ENCODE measurements at places on chromosomes 4 and X.

DNA sequence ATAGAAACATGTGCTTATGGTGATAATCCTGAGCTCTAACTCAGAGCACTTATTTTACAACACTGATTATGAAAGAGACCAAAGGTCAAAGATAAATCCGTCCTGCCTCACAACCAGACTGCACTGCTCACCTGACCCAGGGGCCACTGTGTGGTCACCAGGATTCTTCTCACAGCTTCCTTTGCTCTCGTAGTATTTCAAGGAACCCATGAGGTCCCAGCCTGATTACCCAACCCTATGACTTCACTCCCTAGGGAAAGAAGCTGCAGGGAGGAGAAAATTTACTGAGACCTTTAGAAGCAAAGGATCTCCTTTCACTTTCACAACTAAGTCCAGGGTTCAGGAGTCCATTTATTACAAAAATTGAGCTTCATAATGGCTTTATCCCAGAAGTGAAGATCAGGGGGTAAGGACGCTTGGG is 9.6 kb downstream of the SLC25A5 start:
- DNase-seq: no peak

- no peak for DNase-seq
Observed at GRCh38 chr4:124970011-124970410, 257.5 kb upstream of the ANKRD50 start.

DNA sequence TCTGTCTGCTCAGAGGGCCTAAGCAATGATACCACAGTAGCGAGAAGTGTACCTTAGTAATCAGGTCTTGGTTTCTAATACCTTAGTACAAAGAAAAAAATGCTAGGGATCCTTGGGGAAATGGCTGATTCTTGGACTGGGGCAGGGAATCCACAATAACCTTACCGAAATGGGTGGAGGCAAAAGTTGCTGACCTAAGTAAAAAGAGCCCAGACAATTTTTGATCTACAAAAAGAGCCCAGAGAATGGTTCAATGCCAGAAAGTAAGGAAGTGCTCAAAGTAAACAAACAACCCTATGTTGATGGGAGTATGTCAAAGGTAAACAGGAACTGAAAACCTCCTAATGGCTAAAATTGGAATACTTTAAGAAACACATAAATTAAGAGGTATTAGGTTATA is 130.1 kb upstream of the MAGEB18 start:
- no peak for DNase-seq

DNA sequence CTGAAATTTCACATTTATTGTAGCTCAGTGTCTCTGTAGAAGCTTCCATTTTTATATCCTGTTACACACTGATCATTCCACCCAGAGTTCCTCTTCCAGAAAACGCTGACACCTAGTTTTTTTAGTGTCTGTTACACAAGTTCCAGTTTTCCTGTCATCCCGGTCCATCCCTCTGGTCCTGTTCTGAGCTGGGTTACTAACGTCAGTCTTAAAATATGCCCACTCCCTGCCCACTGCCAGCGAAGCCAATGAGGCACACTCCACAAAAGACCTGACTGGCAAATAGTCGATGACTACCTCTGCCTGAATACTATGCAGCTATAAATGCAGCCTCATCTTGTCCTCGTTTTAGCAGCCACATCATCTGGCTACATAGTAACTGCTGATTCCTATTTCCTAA is 30.9 kb upstream of the DDX3X start:
- DNase-seq: no peak

- DNase-seq: no peak
Observed at GRCh38 chr4:73943555-73943954, 38.3 kb downstream of the PF4 start.

DNA sequence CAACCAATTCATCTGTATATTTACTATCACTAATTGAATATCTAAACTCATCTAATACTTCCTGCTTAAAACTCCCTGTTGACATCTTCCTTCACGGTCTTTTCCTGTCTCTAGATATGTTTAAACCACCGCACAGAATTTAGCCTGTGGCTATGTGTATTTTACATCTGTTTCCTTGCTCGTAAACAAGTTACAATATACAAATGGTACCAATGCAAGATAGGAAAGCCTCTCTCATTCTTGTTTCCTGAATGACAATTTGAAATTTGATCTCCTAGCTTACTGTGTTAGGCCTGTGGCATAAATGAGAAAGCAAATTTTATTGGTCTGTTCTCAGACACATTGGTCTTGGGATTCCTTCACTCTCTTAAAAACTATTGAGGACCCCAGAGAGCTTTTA is 89.7 kb upstream of the PCDH7 start:
- no peak for DNase-seq

DNA sequence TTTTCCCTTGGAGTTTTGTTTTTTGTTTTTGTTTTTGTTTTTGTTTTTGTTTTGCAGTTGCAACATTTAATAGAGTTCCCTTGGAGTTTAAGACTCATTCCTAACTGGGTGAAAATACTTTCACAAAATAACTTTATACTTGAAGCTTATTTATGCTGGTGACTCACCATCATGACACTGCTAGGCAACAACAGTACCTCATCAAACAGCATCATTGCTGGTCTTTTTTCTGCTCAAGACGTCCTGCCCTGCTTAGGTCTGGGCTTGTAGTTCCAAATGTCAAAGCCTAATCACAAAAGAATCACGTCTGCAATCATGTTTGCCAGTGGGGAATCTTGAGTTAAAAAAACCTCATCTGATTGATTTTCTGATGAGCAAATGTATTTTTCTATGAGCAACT is 105.7 kb upstream of the PRPS2 start:
- DNase-seq: no peak

All from stimulated activated CD8-positive, alpha-beta memory T cell treated with anti-CD3 and anti-CD28 coated beads, Interleukin-4, amount 100 ng/mL, for 4 hours (primary cell).